ENCODE measurements at places on chromosomes 16 and 17.

DNA sequence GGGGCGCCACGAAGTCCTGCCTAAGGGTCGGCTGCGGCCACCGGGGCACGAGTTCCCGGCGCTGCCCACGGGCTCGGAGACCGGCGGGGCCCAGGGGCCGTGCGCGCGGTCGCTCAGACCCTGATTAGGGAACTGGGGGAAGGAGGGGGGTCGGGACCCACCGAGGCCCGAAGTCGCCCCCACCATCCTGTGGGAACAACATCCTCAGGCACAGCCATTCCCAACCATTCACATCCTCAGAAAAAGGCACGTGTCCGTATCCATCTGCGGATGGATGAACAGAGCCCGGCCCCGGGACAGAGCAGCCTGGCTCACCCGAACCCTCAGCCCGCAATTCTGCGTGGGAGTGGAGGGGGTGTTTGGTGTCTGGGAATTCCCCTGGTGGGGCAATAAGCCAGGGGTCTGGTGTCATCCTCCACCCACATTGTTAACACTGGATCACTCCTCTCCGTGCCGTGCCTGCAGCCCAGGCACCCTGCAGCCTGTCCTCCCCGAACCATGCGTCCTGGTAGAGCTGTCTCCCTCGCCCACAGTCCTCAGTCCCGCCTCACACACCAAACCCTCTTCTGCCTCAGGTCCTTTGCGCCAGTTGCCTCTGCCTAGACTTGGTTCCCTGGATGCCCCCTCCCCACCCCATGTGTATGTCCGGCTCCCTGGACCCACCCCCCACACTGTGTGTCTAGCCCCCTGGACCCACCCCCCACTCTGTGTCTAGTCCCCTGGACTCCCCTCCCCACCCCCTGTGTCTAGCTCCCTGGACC lies 789 bp upstream of the CCDC57 start:
- peak; percentile 55 for DNase-seq

- no peak for DNase-seq
These were observed 43.4 kb downstream of the ATP2C2 start for GRCh38 chr16:84411768-84412167.

DNA sequence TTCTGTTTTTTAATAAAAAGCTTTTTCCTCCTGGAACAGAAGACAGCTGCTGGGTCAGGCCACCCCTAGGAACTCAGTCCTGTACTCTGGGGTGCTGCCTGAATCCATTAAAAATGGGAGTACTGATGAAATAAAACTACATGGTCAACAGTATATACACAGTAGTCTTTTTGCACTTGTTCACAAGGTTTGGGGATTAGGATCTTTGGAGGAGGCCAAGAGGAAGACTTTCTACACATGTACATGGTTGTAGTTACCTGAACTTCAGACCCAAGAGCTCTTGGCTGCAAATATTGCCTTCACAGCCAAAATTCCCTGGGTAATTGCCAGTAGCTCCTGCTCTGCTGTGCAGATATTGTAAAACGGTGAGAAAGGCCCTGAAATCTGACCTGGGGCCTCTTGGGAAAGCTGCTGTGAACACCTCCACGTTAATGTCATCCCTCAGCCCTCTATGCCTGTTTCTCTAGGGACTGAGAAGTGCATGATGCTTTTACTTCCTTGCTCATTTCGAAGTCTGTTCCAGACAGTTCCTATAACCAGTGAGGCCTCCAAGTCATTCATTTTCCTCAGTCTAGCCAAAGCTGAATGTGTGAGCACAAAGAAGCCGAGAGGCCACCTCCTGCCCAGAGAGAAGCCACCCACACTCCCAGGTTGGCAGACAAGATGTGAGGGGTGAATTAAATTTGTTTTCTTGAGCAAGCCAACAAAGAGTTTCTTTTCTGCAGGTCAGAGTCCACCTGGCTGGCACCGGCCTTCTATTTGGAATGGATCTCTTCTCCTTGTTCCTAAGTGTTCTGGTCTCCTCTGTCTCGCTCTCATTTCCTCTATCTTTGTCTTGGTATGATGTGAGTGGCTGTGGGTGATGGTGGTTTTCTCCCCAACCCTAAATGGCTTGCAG lies 15.9 kb downstream of the ANKRD40 start:
- no peak for DNase-seq

GRCh38 chr17:56761387-56761786 lies 72.3 kb downstream of the C17orf67 start:
- DNase-seq = no peak
